ENCODE measurements at places on chromosomes 7 and 10.

DNA sequence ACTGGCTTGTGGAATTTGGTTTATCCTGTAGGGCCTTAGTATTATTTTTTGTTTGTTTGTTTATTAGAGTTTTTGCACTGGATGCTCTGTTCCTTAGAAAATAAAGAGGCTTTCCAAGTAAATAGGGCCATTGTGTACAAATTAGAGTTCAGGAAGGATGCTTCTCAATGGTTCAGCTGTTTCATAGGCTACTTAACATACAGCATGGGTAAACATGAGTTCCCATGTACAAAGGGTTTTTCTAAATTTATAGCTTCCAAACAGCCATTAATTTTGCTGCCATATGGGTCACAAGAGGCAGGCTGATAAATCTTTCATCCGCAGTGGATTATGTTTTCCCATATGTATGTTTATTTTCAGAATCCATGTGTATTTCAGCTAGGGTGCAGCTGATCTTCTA, 121.6 kb upstream of the WDR11 start:
- no peak for DNase-seq

GRCh38 chr10:93081834-93082233, 8.1 kb downstream of the CYP26A1 start:
- no peak for DNase-seq

GRCh38 chr7:32142649-32143048, 72.4 kb upstream of the PDE1C start:
- DNase-seq: no peak

- DNase-seq: peak; percentile 78
These were observed 147.3 kb downstream of the CELF2 start for GRCh38 chr10:11164803-11165590.
